ENCODE measurements at places on chromosomes 13 and 19.
A peak's percentile ranks its signal among the peaks of the same experiment; 100 is the strongest.

DNA sequence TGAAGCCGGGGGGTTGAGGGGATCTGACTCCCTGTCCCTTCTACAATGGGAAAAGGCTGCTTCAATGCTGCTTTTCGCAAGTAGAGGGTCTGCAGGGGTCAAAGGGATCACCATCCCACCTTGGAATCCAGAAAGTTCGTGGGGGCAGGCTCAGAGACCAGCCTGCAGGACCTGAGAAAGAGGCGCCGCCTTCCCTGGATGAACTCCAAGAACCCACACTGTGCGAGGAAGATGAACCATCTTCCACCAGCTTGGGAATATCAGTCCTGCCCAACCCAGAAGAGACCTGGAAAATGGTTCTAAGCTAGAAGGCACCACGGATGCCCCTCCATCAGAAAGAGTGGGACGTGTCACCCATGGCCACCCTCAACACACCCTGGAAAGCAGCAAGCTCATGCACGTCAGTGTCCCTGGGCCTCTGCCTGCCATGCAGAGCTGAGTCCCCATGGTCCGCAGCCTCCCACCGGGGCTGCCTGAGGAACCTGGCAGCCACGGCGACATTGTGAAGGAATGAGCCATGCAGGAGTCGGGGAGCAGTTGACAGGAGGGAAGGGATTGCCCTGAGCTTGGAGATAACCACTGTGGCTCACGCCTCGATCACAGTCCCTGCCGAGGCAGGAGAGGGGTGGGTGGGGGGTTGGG, 14.6 kb downstream of the RAB3D start:
- DNase-seq, result no peak

- DNase-seq, result no peak
These were observed 52.6 kb downstream of the MAP4K1 start for GRCh38 chr19:38564981-38565690.

GRCh38 chr19:32407004-32407992, 1.7 kb downstream of the DPY19L3 start:
- DNase-seq, result peak; percentile 30

DNA sequence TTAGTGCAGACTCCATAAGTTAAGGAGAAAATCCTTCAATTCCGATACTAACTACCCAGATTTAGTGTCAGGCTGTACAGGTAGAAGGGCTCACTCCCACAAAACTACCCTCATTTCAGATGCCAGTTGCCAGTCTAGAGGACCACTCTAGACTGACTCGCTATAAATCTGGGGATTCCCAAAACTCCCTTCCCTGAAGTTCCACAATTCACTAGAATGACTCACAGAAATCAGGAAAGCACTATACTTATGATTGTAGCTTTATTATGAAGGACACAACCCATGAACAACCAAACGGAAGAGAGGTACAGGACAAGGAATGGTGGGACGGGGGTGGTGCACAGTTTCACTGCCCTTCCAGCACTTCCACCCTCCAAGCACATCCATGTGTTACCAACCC, 321.2 kb downstream of the DIAPH3 start:
- DNase-seq, result no peak

GRCh38 chr13:43300865-43301264, 277.5 kb downstream of the DNAJC15 start:
- DNase-seq, result peak; percentile 63

DNA sequence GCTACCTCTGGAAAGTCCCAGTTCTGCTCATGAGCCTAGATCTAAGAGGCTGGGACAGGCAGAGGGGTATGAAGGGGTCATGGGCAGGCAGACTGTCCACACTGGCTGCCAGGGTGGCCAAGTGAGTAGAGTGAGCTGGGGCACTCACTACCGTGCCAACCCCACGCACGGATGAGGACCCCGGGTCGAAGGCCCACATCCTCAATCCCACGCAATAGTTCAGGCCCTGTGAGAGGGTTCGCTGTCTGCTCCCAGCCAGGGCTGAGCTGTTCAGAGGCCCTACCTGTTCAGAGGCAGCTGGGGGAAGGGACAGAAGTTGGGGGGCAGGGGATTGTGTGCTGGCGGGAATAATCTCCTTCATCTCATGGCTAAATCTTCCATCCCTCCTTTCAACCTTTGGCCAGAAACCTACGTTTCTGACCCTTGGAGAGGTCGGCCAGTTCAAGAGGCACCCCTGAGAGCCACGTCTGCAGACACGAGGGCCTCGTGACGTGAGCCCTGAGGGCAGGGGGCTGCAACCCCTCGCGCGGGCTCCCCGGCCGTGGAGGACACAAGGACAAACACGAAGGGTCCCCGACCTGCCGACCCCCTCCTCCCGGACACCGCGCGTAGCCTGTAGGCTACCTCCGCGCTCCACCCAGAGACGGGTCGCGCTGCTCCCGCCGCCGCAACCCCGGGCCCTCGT, 1.0 kb upstream of the RPS5 start:
- DNase-seq, result no peak

- peak; percentile 30 for DNase-seq
These were observed 33.6 kb downstream of the ZNF701 start for GRCh38 chr19:52603558-52604207.

DNA sequence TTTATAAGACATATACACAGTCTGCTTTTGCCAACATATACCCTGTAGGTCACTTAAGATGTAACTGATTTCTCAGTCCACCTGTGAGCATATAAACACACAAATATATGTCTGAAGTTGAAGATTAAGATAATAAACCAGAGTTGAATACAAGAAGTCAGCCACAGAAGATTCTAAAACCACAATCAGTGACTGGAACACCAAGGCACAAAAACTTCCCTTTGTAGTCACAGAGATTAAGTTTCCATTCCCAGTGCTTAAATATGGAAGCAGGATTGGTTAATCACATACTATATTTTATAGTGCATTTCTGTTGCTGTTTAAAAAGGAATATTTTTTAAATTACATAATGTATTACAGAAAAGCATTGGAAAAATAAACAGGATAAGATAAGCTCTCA, 39.9 kb downstream of the MTMR6 start:
- DNase-seq, result no peak

DNA sequence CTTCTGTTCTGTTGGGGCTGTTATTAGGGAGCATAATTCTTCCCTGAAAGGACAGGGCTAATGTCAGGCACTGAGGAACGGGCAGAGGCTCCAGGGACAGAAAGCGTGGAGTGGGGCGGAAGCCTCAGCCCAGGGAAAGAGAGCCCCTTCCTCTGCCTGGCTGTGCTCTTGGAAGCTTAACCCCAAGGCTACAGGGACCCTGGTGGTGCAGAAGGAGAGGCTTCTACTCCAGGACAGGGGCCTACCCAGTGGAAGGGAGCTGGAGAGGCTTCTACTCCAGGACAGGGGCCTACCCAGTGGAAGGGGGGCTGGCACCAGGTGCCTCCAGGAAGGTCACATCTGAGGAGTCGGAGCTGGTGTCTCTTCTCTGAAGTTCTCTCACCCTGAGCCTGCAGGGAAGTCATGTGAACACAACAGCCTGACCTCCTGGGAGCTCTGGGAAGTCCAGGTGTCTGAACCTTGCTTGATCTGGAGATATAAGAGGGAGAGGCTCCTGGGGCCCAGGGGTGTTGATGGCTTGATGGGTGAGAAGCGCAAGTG, 159.5 kb upstream of the SOX1 start:
- DNase-seq, result no peak

GRCh38 chr19:18737954-18738351, 53.2 kb downstream of the COMP start:
- DNase-seq, result no peak

All from EH (cell line).